ENCODE measurements at places on chromosomes 4 and X.

GRCh38 chr4:96166806-96167205 lies 326.9 kb downstream of the PDHA2 start:
- no peak for DNase-seq

DNA sequence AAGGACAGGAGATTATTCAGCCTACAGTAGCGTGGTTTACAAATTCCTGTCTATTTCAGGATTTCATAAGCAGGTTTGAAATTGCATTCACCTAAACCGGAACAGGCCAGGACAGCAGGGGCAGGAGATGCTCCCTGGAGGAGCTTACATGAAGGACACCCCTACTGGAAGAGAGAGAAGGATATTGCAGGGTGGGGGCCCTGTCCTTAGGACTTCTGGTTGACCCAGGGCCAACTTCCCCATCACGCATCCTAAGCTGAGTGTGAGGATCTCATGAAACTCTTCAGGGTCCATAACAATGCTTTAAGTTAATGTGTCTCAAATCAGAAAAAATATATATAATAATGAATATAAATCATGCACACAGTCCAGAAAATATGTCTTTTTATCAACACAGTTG lies 6.4 kb upstream of the DHRSX start:
- no peak for DNase-seq

GRCh38 chrX:115949900-115950822 lies 220.4 kb upstream of the AGTR2 start:
- DNase-seq: no peak

GRCh38 chr4:24057915-24058559 lies 168.2 kb upstream of the PPARGC1A start:
- no peak for DNase-seq

DNA sequence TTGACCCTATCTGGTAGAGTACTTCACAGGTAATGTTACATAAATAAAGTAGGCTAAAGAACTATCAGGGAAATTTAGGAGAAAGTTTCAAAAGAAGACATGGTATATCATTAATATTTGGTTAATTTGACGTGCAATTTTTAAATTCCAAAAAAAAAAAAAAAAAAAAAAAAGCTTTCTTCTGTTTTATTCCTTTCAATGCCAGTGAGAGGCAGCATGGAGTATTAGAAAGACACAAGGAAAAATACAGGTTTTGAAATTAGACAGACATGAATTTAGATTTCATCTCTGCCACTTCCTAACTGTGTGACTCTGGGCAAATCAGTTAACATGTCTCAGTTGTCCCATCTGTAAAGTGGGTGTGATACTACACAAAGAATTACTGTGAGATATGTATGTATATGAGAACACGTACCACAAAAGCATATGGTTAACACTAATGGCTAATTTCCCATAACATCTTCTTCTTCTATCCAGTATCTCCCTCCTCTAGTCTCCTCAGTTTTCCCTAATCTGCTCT lies 132.5 kb downstream of the GPC3 start:
- DNase-seq: no peak

- no peak for DNase-seq
These were observed 95.3 kb upstream of the EGFL6 start for GRCh38 chrX:13474164-13474516.

DNA sequence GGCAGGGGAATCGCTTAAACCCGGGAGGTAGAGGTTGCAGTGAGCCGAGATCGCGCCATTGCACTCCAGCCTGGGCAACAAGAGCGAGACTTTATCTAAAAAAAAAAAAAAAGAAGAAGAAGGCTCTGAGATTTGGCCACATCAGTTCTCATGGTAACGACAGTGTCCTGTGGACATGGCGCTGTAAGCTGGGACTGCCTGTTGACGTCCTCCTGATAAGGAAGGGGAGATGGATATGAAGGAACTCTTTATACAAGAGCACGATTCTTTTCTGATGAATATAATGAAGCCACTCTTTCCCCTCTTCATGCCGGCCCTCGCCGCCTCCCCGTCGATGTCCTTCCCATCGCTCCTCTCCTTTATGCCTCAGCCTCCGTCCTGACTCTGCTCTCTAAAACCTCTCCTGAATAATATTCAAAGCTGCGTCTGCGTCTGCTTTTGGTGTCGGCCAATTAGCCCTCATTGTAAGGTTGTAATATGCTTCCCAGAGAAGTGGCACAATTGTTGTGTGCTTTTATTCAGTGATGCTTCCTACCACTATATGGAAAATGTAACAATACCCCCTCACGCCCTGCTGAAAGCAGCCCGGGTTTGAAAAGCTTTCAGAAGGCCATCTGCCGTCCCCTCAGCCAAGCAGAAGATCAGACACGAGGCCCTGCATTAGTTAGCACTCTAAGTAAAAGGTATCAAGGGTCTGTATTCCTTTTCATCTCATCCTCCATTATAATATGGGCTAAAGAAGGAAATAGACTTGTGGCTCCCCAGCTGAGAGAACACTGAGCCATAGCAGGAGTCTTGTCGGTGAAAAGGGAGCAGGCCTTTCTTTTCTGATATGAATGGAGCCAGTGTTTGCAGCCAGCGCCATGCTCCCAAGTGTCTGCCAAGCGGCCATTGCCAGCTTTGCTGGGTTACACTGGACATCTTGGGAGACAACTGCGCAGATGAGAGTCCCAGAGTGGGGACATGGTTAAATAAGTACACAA lies 22.1 kb upstream of the SCOC start:
- peak; percentile 7 for DNase-seq

DNA sequence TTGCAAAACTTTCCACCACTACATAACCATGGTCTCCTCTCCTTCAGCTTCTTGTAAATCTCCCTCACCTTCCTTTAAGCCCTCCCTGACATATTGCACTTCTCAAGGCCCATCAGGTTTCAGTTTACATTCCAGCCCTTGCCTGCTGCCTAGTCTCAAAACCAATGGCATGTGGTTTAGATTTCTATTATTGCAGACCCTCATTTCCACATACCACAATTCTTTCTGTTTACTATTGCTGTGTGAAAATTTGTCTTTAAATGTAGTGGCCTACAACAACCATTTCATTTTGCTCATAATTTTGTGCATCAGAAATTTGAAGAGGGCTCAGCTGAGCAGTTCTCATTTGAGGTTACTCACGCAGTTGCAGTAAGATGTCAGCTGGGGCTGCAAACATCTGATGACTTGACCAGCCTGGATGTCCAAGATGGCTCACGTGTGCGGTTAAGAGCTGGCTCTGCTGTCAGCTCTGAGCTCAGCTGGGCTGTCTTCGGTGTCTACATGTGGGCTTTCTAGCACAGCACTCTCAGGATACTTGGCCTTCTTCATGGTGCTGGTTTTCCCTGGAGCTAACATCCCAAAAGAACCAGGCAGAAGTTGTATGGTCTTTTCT lies 29.9 kb upstream of the SOD3 start:
- no peak for DNase-seq

DNA sequence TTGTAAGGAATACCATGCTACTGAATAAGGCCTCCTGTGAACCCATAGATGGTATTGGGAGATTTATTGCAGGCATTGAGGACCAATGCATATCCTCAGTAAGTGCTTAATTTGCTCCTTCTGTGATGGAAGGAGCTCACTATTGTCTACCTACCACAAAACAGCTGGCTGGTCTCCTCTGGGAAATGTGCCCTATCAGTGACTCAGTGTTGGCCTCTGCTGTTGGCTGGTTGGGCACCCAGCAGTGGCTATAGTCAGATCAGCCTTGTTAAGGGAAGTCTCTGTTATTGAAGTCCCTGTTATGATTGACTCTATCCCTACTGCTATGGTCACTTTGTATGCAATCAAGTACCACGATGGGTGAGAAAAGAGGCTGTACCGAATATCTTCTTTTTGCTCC lies 27.5 kb upstream of the OTUD4 start:
- no peak for DNase-seq
